ENCODE measurements at places on chromosomes 13 and 19. TPM values are rescaled to one million over a fixed set of nuclear protein-coding genes. Genes with fewer than 3 reads are reported as not detected.

ZNF610 gene
- not detected for total RNA-seq

CCDC8 gene
- not detected for total RNA-seq

- no peak for DNase-seq
Observed at GRCh38 chr19:7832009-7832408, 2.0 kb downstream of the EVI5L start.

- DNase-seq = no peak
Observed at GRCh38 chr13:35729926-35730627, 253.6 kb upstream of the MAB21L1 start.

FAM216B gene
- not detected for total RNA-seq

DNA sequence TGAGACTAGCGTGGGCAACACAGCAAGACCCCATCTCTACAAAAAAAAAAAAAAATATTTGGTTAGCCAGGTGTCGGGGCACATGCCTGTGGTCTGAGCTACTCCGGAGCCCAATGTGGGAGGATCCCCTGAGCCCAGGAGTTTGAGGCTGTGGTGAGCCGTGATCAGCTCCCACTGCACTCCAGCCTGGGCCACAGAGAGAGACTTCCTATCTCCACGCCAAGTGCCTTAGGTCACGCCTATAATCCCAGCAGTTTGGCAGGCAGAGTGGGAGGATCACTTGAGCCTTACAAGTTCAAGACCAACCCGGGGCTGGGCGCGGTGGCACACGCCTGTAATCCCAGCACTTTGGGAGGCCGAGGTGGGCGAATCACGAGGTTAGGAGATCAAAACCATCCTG is 8.7 kb upstream of the ADAT3 start:
- DNase-seq = no peak

DNA sequence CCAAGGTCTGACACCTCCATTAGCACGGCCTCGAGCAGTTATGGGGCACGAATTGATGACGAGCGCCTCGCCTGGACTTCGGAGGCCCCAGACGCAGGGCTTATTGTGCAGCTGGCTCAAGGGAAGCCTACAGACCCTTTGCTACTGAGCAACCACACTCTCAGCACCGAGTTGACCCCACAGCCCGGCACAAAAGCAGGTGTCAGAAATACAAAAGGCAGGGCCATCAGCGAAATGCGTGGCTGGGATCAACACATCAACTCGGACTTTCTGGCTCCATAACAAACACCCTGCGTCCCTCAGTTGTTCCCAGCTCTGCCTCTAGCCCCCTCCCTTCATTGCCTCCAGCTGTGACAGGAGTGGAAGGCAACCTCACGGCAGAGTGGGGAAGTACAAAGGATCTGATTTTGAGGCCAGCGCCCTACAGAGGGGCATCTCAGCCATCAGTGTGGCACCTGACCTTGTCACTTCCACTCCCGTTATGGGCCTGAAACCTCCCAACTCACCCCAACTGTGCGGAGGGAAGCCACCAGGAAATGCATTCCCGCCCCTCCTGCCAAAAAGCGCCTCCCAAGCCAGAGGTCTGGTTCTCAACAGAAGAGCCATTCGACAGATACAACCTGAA is 18.0 kb downstream of the PEPD start:
- DNase-seq = no peak

- DNase-seq = no peak
Observed at GRCh38 chr13:71499944-71500514, 367.0 kb downstream of the DACH1 start.

GRCh38 chr13:91565296-91565695 is 166.9 kb downstream of the GPC5 start:
- DNase-seq = no peak

DNA sequence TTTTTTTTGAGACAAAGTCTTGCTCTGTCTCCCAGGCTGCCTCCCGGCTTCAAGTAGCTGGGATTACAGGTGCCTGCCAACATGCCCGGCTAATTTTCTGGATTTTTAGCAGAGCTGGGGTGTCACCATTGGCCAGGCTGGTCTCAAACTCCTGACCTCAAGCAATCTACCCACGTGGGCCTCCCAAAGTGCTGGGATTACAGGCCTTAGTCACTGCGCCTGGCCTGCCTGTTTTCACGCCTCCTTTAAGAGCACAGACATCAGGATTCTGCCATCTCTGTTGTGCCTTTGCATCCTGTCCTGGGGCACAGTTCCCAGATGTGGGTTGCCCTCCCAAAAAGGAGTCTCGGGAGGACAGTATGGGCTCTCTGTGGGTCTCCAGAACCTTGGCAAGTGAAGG is 2.5 kb upstream of the PRAM1 start:
- DNase-seq = no peak

DNA sequence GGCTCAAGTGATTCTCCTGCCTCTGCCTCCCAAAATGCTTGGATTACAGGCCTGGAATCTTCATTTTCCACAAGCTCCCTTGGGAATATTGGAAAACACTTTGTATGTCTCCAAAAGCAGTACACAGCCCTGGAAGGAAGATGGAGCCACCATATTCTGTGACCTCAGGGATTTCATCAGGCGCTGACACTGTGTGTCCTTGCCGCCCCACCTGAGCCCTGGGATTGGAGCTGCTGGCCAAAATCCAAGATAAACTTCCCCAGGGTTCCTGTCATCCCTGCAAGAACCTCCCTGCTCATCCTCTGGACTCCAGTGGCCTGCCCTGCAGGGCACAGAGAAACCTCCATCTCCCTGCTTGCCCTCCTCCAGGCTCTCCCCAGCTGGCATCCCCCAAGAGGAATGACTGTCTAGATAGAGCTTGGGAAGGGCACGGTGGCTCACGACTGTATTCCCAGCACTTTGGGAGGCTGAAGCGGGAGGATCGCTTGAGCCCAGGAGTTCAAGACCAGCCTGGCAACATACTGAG is 1.3 kb upstream of the GNG7 start:
- DNase-seq = no peak

DNA sequence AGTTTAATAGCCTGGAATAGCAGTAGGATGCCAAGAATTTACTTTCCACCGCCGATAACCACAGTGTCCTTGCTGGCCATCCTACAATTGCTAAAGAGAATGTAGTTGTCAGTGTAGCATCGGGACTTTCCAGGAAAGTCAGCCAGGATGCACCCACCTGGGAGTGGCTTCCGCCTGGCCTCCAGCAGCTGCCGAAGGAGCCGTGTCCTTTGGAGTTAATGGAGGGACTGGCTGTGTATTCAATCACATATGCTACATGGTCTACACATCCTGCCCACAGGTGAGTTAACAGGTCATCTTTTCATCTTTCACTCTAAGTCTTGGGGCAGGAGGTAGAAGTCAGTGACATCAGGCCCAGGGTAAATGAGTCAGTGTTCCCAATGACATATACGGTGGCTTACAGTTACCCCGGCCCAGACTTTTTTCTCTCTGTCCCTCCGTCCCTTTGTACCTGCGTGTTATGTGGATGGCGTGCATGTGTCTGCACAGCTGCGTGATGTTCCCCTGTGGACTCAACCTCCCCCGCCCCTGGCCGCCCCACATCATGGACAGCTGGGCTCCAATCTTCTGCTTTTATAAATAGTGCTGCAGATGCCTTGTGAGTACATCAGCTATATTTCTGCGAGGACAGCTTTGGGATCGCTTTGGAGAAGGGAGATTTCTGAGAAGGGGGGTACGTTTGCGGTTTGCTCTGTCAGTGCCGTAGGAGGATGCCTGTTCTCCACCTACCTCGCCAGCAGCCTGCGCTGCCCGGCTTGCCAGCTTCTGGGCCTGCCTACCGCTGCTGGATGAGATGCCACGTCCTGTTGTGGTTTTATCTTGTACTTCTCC is 63.1 kb downstream of the ATP11A start:
- DNase-seq = no peak

DNA sequence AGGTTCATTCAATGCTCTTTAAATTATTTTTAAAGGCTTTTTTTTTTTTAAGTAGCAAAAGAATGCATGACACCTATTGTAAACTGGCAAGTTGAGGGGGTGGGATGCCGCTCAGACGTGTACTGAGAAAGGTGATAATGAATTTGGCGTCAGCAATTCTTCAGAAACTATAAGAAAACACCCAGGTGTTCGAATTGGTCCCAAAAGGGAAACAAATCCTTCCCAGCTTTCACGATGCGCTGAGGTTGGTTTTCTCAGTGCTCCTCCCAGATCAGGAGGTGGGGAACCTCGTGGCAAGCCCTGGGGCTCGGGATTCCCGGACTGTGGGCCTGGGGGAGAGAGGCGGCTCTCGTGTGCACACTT is 543 bp upstream of the FAM124A start:
- DNase-seq = no peak

GRCh38 chr19:2590630-2591399 is 111.7 kb downstream of the GNG7 start:
- no peak for DNase-seq
